Activated T-cell treated with anti-CD3 and anti-CD28 coated beads, Interleukin-2, amount 50 U/mL, for 4 hours (primary cell): ENCODE measurements at places on chromosomes 3 and 15. TPM values are rescaled to one million over a fixed set of nuclear protein-coding genes. Genes with fewer than 3 reads are reported as not detected.

GRCh38 chr15:86644339-86644738 is 564.7 kb downstream of the AGBL1 start:
- no peak for DNase-seq

GRCh38 chr15:66654361-66654738 is 47.7 kb upstream of the SMAD6 start:
- DNase-seq = no peak

DNA sequence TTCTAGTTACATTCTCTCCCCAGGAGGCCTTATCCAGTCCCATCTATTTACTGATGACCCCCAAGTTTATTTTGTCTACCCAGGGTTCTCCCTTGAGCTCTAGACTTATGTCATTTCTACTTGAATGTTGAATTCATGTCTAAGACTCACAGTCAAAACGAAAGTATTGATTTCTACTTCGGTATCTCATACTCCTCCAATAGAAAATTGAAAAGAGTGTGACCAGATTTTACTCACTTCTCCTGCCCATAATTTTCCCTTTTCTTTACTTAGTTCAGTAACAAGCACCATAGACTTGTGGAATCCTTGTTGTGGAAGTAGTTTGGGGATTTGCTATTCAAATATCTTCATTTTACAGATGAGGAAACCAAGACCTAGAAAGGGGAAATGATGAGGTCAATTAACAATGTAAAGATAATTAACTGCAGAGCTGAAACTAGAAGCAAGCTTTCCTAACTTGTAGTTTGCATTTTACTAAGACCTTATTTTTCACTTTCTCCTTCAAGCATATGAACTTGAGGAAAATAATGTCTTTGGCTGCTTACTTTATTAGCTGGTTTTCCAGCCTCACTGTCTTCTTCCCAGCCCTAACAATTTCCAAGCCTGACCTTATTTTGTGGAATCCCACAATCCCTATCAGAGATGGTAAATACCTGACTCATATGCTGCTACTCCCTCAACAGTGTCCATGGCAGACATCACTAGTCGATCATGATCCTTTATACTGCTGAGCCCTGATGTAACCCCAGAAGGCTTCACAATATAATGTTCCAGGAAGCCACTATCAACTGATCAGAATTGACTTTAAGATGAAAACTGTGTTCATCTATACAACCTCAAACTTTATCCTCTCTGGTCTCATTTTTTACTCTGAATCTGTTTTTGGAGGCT is 123.9 kb upstream of the AGBL1 start:
- DNase-seq = no peak

TRIM42 gene
- total RNA-seq = not detected

SGO1 gene
- total RNA-seq = 9.2 TPM

- no peak for DNase-seq
These were observed 9.7 kb downstream of the STOML1 start for GRCh38 chr15:73982222-73982962.

PLA1A gene
- not detected for total RNA-seq

CPEB1 gene
- 1.7 TPM for total RNA-seq

DNA sequence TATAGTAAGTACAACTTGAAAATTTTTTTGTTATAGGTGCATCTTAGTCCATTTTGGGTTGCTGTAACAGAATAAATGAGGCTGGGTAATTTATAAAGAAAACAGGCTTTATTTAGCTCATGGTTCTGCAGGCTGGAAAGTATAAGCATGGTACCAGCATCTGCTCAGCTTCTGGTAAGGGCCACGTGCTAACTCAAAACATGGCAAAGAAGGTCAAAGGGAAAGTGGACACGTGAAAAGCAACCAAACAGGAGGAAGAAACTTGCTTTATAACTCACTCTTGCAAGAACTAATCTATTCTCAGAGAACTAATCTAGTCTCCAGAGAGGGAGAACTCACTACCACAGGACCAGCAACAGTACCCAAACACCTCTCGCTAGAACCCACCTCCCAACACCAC is 9.1 kb downstream of the HDGFL3 start:
- DNase-seq = no peak

DNA sequence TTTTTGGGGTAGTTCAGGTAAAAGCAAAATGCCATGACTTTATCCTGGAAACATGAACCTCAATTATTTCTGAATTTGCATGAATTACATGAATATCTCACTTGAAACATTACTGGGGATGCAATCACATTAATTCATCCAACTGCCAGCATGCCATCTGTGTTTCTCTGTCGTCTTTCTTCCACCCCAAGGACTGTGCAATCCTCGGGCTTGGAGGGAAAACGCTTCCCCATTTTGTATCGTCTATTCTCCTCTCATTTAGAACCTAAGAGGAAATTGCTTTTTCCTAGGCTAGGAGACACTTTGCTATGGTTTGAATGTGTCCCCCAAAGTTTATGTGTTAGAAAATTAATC is 109.4 kb downstream of the SQOR start:
- no peak for DNase-seq

GRCh38 chr3:147122350-147122749 is 284.0 kb downstream of the ZIC4 start:
- DNase-seq = no peak

DNA sequence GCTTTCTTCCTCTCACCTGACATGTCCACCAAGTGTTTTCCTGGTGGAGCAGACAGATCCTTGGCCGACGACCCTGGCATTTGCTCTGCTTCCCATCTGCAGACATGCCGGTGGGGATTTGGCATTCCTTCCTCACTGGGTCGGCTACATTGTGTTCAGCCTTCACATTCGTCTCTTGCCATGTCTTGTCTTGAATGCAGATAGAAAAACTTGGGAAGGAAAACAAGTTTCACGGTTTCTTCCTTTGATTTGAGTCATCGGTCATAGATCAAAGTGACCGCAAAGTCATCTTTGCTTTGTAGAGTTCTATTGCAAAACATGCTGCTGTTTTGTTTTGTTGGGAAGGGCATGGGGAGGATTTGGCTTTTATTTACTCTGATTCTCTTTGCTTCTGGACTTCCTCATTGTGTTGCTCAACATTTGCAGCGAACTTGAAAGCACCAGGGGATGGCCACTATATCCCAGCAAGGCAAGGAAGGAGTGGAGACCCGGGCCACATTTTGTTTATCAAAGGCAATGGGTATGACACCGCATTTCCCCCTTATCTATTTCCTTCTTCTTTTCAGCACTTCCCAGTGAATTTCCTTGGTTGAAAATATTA is 321.3 kb downstream of the CACNA2D3 start:
- DNase-seq = no peak

HDAC11 gene
- total RNA-seq = 2.6 TPM

DNA sequence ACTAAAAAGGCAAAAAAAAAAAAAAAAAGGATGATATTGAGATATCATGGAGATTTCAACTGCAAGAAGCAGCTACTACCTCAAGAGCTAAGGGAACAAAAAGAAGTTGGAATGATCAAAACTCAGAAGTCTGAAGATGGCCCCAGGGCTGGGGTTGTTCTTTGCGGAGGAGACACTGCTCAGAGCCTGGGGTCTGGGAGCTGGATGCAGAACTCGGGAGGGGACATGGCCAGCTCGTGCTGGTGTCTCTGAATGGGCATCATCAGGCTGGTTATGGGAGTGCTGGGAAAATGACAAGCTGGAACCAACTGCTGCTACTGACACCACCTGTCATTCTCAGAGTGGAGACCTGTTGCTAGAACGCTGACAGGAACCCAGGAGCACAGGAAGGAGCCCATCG is 14.2 kb upstream of the ADIPOQ start:
- no peak for DNase-seq

TTC21A gene
- 1.0 TPM for total RNA-seq

DNA sequence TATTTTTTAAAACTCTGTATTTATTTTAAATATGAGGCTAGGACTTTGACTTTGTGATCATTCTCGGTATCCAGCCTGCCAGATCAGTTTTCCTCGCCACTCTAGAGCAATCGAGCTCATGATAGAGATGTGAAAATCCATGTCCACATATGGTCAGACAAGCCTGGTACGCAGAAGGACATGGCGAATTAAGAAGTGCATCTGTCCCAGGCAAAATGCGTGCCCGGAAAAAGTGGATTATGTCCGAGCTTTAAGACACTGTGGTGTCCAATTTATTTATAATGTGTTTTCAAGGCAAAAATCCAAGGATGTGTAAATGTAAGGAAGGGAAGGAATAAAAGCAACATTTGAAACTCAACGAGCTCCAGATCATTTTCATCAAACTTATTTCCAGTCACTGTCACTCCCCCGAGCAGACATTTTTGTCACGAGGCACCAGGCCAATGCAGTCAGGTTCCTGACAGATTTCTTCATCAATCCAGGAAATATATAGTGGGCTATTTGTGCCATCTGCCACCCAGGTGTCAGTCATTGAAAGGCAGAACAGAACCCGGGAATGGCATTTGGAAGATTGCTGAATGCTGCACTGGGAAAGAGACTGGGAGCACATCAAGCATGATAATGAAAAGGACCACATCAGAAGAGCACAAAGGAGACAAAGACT is 825.7 kb downstream of the SQOR start:
- DNase-seq = no peak

- no peak for DNase-seq
These were observed 143.4 kb upstream of the KBTBD8 start for GRCh38 chr3:66854601-66855151.

GRCh38 chr15:25705433-25706115 is 157.6 kb downstream of the ATP10A start:
- no peak for DNase-seq

CYP1A2 gene
- total RNA-seq = 0.08 TPM

GRCh38 chr3:158109295-158109803 is 540 bp upstream of the RSRC1 start:
- no peak for DNase-seq

KY gene
- total RNA-seq = not detected

LAMB2 gene
- total RNA-seq = 1.6 TPM

SRGAP3 gene
- 0.27 TPM for total RNA-seq

- DNase-seq = no peak
These were observed 412.5 kb upstream of the RARB start for GRCh38 chr3:25015599-25015998.

SLC7A14 gene
- total RNA-seq = not detected

CLCN2 gene
- total RNA-seq = 5.0 TPM

DNA sequence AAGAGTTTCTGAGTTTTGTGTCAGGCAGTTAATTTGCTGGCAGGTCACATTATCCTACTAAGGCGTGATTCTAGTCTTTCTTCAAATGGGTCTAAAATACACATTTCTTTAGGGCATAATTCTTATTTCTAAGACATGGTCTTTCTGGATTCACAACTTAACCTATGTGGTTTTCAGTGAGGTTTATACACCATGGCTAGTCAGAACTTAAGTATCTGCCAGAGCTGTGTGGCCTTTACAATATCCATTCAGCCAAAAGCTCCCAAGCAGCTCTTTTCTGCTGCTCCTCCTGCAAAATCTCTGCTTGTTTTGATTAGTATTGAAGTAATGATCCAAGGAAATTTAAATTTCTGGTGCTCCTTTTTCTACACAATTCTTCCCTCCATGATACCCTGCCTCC is 33.5 kb downstream of the SLC9C1 start:
- DNase-seq = no peak

GRCh38 chr3:52777127-52777958 is at the start of gene ITIH1:
ITIH1 (plus strand) TSS chr3:52777599; CDS start chr3:52777616, 17 bp downstream.
- no peak for DNase-seq

DNA sequence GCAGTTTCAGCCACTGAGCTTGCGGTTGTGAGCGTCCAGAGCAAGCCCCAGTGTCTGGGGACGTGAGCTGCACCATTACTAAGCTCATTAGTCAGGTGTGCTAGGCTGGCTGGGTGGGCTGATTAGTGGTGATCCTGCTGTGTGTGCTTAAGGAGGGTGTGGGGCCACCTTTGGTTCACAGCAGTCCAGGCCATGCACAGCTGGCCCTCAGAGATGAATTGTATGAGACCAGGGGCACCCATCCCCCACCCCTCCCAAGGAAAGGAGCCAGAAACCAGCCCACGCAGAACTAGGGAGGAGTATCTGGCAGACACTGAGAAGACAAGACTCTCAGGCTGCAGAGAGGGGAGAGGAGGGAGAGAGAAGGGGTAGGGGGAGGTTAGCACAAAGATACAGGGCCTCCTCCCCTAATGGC is 3.8 kb downstream of the TYRO3 start:
- DNase-seq = no peak
